IPS-NIHi11 (cell line): ENCODE measurements at places on chromosomes 5 and 9.

GRCh38 chr9:109020581-109021511 is 7.5 kb upstream of the CTNNAL1 start:
- DNase-seq, result no peak

DNA sequence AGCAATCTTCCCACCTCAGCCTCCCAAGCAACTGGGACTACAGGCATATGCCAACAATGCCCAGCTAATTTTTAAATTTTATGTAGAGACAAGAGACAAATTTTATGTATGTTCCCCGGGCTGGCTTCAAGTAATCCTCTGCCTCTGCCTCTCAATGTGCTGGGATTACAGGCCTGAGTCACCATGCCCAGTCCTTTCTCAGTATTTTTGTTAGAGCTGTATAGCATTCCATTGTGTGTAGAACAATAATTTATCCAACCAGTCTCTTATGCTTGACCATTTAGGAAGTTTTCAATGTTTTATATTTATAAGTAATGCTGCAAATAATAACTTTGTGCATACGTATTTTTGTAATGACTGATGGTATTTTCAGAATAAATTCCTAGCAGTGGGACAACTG is 38.9 kb upstream of the CTXN3 start:
- no peak for DNase-seq

- no peak for DNase-seq
These were observed 565.5 kb upstream of the SGCD start for GRCh38 chr5:155761502-155761901.

- no peak for DNase-seq
These were observed 261.2 kb upstream of the CLINT1 start for GRCh38 chr5:158119961-158120723.

DNA sequence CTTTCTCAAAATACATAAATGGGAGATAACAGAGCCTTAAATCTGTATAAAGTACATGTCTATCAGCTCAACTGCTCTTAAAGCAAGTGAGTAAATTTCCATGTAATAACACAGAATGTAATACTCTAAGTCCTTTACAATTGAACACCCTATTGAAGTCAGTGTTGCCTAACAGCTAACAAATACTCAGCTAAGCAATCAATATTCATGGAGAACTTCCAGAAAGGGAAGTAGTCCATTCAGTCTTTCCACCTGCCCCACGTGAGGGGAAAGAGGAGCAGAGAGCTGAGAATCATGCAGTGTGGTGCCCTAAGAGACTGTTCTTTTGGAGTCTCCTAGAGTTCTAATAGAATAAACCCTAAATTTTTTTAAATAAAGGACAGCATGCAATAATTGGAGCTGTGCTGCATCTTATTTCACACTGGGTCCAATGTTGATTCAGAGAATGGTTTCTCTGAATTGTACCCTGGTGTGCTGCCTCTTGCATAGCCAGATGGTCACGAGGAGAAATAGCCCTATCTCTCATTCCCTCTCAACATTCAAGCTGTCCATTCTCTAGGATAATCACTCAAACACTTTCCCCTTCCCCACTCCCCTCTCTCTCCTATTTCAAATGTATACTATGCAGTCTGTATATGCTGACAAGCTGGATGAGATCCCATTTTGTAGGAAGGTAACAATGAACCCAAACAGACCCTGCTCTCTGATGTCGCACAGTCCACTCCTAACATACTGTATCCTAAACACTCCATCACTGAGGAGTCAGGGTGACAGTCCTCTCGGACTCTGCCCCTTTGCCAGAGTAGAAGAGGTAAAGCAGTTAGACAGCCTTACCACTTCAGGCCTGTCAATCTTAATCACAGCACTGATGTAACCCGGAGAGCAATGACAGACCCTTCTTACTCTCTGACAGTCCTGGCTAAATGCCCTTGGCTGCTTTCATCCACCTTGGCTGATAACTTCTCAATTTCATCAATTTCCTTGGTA is 134.8 kb downstream of the EPB41L4A start:
- DNase-seq, result no peak

DNA sequence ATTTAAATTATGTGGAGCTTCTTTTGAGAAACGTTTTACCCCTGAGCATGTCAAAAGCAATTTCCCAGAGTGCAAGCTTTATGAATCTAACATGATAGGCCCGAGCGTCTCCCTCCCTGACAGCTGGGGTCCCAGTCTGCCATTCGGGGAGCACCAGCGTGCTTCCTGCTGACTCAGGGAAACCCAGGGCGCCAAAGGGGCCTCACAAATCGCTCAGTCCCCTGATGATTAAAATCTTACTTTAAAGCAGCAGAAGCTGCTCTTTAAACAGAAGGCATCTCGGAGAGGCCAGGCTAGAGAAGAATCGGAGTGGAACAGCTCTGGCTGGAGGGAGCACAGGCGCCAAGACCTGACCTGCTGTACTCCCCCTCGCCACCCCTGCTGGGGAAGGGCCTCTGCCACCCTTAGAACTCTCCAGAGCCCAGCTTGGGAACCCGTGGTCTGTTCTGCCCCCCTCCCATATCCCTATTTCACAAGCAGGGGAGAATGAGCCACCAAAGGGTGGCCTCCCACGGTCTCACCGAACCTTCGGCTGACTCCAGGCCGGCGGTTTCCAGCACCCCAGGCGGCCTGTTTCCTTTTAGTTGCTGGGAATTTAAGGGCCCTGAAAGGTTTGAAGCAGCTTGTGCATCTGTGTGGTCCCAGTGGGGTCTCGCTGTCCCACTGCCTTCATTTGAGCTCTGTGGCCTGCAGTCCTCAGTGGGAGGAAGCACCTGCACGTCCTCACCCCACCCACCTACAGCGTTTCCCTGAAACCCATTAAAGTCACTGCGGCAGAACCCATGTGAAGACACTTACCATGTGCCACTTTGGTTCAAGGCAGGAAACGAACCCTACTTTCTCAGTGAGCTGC is 147.6 kb downstream of the COL23A1 start:
- no peak for DNase-seq

GRCh38 chr9:71895117-71895516 is 15.9 kb downstream of the ABHD17B start:
- no peak for DNase-seq

DNA sequence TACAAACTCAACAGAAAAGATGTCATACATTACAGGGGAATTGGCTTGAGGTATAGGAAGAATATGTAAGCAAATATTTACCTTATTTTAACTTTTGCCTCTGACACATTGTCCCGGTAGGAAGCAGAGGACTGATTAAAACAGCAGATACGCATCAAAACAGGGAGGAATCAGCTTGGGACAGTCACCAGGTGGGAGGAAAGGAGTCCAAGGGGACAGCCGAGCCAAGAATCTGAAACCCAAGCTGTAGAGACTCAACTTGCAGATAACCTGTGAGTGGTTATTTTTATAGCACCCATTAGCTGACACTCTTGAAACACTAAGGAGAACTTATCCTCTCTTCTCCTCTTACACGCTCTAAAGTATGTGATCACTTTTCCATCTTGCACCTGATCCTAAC is 22.3 kb downstream of the PDZD2 start:
- no peak for DNase-seq

- DNase-seq, result no peak
These were observed 243.9 kb downstream of the ARL15 start for GRCh38 chr5:54066433-54066832.

- no peak for DNase-seq
These were observed 73.4 kb downstream of the NFIB start for GRCh38 chr9:14240537-14240936.

DNA sequence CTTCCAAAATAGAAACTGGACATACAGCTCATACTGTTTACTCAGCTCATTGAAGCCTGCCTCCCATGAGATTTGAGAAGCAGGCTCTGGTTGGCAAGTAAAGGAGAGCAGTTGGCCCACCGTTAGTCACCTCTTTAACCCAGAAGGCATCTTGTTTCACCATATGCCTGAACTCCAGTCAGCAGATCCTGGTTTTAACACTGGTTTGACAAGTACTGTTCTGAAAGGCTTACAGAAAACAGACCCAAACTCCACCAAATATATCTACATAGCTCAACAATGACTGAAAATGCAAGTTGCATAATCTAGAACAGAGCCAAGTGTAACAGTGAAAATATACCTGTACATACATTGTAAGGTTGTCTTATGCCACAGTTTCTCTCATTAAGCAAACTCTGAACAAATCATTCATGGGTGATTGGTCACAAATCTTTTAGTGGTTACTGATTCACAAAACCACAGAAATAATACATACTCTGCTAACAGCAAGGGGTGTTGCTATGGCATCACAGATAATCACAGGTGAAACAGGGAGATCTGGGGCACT is 198.8 kb downstream of the BNC2 start:
- no peak for DNase-seq

DNA sequence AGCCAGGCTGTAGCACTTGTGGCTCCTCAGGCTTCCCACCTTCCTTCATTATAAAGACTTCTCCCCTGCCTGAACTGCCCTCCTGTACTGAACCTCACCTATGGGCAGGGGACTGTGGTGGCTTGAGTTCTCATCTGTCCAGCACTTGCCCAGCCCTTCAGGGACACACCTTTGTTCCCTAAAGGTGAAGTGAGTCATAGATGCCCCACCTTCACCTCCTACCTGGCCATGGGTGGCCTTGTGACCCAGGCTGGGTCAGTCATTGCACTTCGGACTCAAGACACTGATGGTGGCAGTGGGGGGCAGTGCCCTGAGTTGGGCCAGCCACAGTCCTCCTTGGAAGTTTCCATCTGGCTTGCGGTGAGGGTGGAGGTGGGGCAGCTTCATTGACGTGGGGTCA is 26.1 kb upstream of the PSD2 start:
- DNase-seq, result peak; percentile 5

DNA sequence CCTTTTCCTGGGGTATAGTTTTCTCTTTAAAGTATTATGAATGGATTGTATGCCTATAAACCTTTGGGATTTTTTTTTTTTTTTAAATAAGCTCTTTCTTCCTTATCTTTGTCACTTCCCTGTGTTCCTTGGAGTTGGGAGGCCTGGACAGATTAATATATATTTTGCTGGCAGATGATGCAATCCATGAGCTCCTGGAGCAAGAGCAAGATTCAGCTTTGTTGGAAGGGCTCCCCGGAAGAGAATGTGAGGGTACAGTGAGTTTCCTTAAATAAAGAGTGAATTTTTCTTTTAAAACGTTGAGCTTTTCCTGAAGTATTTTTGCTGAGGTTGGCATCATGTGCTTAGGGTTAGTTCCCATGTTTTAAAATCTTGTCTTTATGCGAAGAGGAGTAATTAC is 98.7 kb upstream of the SLC28A3 start:
- no peak for DNase-seq

GRCh38 chr5:57524348-57525060 is 41.9 kb upstream of the ACTBL2 start:
- DNase-seq, result no peak

GRCh38 chr5:174148721-174149120 is 103.2 kb downstream of the NSG2 start:
- no peak for DNase-seq

- DNase-seq, result peak; percentile 98
These were observed at the start of gene CCNJL for GRCh38 chr5:160312134-160312959. CCNJL (minus strand) TSS chr5:160312564; CDS start chr5:160311923, 641 bp downstream.

DNA sequence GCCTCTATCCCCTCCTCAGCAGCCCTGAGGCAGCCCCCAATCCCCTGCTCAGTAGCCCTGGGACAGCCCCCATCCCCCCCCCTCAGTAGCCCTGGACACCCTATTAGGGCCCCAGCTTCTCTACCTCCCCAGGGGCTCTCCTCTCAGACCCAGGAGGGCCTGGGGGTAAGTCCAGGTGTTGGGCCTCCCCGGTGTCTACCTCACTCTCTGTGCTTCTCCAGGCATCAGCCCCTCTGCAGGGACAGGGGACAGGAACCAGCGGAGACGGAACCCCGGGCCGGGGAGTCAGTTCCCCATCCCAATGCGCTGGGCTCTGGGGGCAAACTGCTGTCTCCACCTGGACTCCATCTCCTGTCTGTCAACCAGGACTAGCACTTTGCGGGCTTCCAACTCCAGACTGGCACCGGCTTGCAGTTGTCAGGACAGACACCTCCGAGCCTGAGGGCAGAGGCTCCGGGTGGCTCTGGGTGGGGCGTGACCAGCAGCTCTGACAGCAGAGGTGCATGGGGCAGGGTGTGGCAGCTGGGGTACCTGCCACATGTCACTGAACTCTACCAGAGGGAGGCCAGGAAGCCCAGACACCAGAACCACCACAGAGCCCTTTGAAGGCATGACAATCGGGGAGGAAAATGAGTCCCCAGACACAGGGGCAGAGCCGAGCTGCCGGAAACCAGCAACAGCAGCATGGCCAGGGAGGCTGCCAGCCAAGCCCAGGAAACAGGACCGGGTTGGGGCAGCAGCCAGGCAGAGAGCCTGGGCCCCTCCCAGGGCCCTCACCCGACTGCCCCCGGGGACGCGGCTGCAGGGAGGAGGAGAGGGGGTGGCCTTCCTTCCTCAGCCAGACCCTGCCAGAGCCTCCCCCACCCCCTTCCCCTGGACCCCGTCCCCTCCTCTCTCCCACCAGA is 17.7 kb upstream of the UBAC1 start:
- DNase-seq, result no peak

- DNase-seq, result no peak
These were observed 378.3 kb upstream of the WWC1 start for GRCh38 chr5:167912941-167913665.

- no peak for DNase-seq
These were observed 17.6 kb downstream of the HAPLN1 start for GRCh38 chr5:83703059-83703458.

DNA sequence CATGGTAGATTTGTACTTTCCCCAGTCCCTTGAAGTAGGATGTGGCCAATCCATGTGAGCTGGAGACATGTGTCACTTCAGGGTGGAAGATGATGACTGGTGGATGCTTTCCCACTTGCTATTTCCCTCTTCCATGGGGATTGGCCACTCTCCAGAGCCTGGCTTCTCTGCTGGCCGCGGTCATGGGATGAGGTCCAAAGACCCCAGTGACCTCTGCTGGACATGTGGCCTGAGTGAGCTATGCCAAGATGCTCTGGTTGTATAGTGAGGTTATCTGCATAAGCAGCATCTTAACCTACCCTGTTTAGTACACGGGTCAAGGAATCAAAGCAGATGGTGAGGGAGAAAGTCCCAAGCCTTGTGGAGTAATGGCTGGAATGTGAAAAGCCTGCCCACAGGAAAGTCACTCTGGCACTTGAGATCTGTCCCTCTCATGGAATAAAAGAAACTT is 47.1 kb downstream of the SH3PXD2B start:
- DNase-seq, result no peak

DNA sequence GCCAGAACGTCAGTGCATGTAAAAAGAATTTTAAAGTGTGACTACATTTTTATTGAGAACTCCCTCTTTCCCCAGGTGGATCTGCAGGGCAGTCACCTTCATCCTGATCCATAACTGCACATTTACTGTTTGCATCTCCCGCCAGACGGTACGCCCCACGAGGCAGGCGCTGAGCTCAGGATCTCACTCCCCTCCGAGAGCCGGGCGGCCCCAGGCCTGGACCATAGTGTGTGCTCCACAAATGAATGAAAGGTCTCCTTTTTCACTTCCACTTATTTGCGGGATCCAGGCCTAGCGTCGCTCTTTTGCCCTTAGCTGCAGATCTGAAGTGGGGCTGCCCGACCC is 378 bp downstream of the DROSHA start:
- DNase-seq, result no peak

DNA sequence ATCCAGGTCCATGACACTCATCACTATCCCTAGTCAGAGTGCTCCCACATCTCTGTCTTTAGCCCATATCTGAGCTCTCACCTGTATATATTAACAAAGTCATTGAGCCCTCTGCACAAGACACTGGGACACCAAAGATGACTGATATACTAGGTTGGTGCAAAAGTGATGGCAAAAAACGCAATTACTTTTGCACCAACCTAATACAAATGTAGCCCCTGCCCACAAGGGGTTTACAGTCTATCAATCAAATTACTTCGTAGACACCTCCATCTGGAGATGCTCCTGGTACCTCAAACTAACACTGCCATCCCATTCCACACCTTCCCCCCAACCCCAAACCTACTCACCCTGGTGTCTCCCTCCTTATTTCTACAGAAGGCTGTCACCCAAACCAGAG is 194.1 kb downstream of the MCTP1 start:
- DNase-seq, result no peak

- no peak for DNase-seq
These were observed 179.4 kb downstream of the CFAP90 start for GRCh38 chr5:7671381-7671993.
